ENCODE measurements at places on chromosomes 5 and 9.

DNA sequence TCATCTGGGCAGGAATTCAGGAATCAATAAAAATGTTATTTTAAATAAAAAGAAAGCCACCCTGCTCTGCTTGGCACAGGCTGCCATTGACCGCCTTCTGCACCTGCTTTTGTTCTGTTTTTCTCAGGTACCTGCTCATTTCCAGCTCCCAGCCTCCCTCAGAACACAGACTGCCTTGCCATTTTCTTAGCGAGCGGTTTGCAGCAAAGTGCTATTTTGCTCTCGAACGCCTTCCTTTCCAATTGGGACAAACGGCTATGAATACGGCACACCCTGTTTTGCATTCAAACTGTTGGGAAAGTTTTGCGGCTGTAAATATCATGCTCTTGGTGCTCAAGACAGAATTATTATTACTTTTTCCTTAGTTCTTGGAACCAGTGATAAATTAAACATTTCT lies 25.1 kb upstream of the FCN1 start:
- no peak for DNase-seq

GRCh38 chr5:147845618-147846017 lies 14.1 kb upstream of the SPINK1 start:
- no peak for DNase-seq

- no peak for DNase-seq
Measured at GRCh38 chr5:180568914-180569313, 22.4 kb downstream of the SCGB3A1 start.

DNA sequence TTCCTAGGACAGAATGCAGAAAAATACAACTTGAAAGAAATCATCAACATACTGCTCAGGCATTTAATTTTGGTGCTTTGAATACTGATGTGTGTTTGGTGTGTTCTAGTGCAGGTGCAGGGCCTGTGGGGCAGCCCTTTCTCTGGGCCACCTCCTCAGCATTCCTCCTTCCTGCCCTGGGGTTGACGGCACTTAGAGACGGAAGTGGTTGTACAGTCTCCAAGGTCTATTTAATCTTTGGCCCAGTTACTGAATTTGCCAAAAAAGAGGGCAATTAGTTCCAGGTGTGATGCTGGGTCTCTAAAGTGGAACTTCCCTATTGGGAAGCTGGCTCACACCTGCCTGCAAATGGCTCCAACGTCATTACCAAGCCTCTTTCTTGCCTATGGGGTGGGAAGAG lies 269.0 kb downstream of the SH3GL2 start:
- no peak for DNase-seq

GRCh38 chr9:26310294-26310693 lies 582.3 kb downstream of the CAAP1 start:
- DNase-seq, result no peak

DNA sequence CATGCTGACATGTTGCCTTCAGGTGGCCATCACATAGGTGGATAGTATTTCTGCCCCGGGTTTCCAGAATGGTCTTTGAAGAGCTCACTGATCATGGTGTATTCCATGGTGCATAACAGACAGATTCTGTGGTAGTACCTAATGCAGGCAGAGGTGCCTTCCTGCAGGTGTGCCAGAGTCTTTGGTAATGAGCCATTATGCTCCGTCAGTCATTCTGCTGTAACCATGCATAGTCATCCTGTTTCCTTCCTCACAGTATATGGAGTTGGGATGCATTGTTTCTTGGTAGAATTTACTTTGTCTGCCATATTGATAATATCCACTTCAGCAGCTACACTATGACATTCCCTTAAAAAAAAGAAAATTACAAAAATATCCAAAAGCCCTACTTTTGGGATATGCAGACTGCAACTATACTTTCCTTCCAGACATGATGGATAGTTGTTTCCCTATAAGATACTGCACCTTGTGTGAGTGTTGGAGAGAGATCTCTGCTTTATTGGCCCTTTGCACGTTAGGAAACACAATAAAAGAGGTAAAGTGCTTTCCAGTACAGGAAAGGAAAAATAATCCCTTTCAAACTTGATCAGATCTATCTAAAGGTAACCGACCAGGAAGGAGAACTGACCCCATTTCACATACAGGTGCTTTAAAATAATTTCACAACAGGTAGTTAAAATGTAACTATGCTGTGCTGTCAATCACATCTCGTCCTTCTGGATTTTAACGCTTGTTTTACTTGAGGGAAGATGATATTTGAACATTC lies 537.5 kb upstream of the WWC1 start:
- no peak for DNase-seq

DNA sequence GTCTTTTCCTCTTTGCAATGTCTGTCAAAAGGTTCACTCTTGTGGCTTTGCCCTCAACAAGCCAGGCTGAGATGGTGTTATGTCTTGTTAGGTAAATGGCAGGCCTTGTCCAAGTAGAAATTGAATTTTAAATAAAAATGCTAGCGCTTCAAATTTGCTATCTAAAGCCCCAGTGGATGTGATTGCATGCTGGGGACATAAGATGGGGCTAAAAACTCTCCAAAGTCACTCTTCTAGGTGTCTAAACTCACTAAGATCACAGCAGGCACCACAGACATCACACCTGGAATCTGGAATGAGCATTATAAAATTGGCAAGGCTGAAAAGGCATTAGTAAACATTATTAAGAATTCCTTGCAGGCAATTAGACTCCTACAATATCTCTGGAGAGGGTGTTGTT lies 262.7 kb upstream of the CLINT1 start:
- no peak for DNase-seq

- DNase-seq, result no peak
Measured at GRCh38 chr9:33124751-33125381, 42.3 kb downstream of the B4GALT1 start.

DNA sequence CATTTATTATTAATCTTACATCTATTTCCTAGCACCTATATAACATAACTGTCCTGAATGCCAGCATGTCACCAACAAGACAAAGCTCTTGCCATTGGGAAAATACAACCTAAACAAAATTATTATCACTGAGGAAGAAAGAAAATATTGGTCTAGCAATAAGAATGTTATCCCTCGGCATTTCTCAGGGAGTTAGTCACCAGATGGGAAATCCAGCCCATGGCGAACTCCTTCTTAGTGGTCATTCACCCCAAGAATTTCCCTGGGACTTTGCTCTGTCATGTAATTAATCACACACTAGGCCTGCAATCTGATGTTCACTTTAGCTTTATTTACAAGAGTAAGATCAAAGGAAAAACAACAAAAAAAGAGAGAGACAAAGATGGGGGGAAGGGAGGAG lies 56.1 kb upstream of the TAS2R1 start:
- DNase-seq, result no peak

- DNase-seq, result no peak
Measured at GRCh38 chr5:103224894-103225246, 33.7 kb upstream of the MACIR start.

GRCh38 chr9:5185220-5185840 lies at the start of gene INSL6:
INSL6 (minus strand) TSS chr9:5185639; CDS start chr9:5185602, 37 bp downstream.
- DNase-seq, result no peak

DNA sequence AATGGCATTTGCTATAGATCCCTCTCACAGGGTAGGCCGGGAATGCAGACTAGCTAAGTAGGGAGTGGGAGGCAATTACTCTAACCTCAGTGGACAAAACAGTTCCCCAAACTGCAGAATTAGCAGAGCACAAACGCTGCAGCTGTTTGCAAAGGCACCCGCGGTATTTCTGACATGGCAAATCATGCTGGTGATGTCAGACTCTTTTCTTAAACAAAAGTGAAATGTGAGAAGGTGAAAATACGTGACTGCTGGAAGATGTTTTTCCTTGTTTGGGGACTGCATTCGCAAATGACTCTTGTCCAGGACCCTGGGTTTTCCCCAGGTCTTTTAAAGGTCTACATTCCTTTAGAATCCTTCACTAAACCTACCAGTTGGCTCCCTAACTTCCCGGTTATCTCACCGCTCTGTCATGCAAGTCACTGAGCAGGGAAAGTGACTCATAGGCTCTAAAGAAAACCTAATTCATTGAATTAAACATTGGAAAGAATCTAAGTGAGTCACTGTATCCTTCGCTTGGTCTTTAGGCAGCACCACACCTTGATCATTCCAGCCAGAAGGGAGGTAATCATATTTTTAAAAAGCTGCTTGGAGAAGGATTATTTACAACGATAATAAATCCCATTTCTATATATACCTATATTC lies 91.5 kb upstream of the DNAH5 start:
- DNase-seq, result no peak

DNA sequence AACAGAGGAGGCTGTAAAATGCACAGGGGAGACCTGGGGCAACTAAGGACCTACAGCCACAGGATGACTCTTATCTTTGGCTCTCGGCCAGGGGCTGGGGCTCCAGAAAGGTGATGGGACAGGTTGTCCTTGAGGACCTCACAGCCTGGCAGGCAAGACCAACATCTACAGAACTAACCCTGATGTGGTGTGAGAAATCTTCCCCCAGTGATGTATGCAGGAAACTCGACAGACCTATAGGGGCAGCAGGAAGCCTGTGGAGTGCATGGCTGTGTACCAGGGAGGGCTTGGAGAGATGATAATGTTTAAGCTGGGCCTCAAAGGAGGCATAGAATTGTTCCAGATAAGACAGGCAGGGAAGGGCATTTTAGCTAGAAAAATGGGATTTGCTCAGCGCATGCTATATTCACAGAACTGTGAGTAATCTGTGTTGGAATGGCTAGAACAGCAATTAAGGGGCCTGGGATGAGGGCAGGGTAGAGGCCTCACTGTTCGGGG lies 68.5 kb upstream of the SLC25A51 start:
- no peak for DNase-seq

- no peak for DNase-seq
Measured at GRCh38 chr9:34451545-34451944, 6.8 kb downstream of the FAM219A start.

- no peak for DNase-seq
Measured at GRCh38 chr5:164202338-164202737, 696.9 kb downstream of the MAT2B start.

GRCh38 chr9:16401701-16402100 lies 468.8 kb downstream of the BNC2 start:
- DNase-seq, result no peak

GRCh38 chr5:18299166-18299565 lies 664.9 kb downstream of the TAF11L14 start:
- no peak for DNase-seq

DNA sequence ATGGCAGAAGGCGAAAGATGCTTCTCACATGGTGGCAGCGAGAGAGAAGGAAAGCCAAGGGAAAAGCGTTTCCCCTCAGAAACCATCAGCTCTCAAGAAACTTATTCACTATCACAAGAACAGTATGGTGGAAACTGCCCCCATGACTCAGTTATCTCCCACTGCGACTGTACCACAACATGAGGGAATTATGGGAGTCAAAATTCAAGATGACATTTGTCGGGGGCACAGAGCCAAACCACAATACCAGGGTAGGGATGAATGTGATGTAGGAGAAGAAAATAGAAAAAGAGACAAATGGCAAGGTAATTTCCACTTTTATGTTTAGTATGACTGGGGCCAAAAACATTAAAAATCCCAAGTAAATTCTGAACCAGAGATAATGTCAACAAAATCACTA lies 216.8 kb downstream of the TRIM36 start:
- DNase-seq, result no peak

GRCh38 chr5:1122511-1123294 lies 10.8 kb upstream of the SLC12A7 start:
- DNase-seq, result no peak
